ENCODE measurements at places on chromosomes 7 and 10. TPM values are rescaled to one million over a fixed set of nuclear protein-coding genes. Genes with fewer than 3 reads are reported as not detected.

The DDX56 gene
- total RNA-seq = 105 TPM

The MLXIPL gene
- 17.2 TPM for total RNA-seq

The LRRC4 gene
- total RNA-seq = not detected

The AGAP5 gene
- total RNA-seq = 5.3 TPM

The CPN1 gene
- total RNA-seq = 8.1 TPM

All from HepG2 (cell line).